Stomach (tissue), 19 donors: ENCODE measurements at places on chromosomes 7 and 10. TPM values are rescaled to one million over a fixed set of nuclear protein-coding genes. Genes with fewer than 3 reads are reported as not detected.

GRCh38 chr10:11276449-11276990 lies 258.8 kb downstream of the CELF2 start:
- no peak overlapping the region for H3K4me3 ChIP-seq
- no peak overlapping the region for H3K27ac ChIP-seq
- no peak for DNase-seq
- no peaks in the 10 kb centered on the region for H3K4me1 ChIP-seq
- H3K27me3 ChIP-seq: no peaks in the 10 kb centered on the region

GRCh38 chr10:85600744-85601081 lies 765.9 kb downstream of the GRID1 start:
- no peak overlapping the region for H3K27ac ChIP-seq
- DNase-seq: no peak
- H3K36me3 ChIP-seq: no peaks in the 10 kb centered on the region
- no peaks in the 10 kb centered on the region for H3K27me3 ChIP-seq

SFRP4 gene
- not detected for total RNA-seq

CHN2 gene
- 47.8 TPM for total RNA-seq

NUTM2D gene
- 1.4 TPM for total RNA-seq

SLC13A1 gene
- not detected for total RNA-seq

- H3K27me3 ChIP-seq: no peaks in the 10 kb centered on the region
- no peak overlapping the region for H3K4me3 ChIP-seq
- no peaks in the 10 kb centered on the region for H3K4me1 ChIP-seq
- DNase-seq: no peak
- H3K36me3 ChIP-seq: no peaks in the 10 kb centered on the region
Measured at GRCh38 chr7:2701832-2702593, 14.0 kb downstream of the AMZ1 start.

DNA sequence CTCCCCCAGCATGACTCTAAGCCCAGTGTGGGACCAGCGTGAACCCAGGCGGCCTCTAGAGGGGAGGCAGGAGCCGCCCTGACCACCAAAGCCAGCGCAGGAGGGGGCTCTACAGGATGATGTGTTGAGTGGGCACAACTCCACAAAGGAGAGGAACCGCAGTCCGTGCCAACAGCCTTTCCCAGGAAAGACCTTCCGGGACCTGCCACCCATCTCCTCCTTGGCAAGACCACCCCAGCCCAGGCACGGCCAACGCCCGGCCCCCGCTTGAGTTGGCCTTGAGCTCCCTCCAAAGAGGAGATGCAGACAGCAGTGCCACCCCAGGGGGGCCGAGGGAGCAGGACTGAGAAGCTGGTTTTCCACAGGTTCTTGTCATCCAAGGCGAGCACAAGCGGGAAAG lies 38.9 kb downstream of the PTPRN2 start:
- no peaks in the 10 kb centered on the region for H3K4me1 ChIP-seq
- H3K4me3 ChIP-seq: no peak overlapping the region
- no peak overlapping the region for H3K27ac ChIP-seq
- no peaks in the 10 kb centered on the region for H3K36me3 ChIP-seq

DNA sequence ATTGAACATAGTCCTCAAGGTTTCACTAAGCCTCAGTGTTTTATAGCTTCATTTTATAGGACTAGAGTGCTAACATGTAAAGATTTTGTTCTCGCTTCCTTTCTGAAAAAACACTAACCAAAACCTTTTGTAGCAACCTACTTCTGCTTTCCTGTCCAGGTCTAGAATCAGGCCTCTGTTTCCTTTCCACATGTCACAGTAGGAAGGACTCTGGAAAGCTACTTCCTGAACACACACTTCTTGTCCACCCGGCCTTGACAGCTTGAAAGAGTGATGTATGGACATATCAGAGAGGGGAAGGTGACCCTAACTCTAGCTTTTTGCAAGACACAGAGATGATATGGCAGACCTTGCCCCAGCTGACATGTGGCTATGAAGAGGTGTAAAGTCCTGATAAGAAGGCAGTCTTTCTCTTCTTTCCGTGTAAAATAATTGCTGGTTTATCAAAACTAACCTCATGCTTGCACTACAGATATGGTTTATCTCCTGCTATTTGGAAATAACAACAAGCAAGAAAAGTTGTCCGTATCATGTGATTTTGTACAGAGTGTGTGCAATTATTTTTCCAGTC lies 175.4 kb downstream of the SKAP2 start:
- DNase-seq: peak; percentile 51
- H3K27me3 ChIP-seq: no peaks in the 10 kb centered on the region
- H3K27ac ChIP-seq: no peak overlapping the region
- no peak overlapping the region for H3K4me3 ChIP-seq

CPA2 gene
- total RNA-seq: 4.1 TPM
